AG09309 (cell line): ENCODE measurements at places on chromosomes 2 and 18.

DNA sequence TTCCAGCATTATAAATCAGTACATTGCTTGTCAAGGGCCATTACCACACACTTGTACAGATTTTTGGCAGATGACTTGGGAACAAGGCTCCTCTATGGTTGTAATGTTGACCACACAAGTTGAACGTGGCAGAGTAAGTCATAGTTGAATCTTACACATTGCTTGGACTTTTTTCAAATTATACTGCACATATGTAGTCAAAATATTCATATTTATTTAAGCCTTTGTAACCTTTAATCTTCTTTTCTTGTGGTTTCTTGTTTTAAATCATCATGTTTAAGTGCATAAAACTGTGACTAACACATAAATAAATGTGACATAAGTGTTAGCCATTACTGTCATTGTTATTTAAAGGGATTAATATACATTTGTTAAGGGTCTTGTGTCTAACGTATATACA is 52.1 kb upstream of the EPB41L5 start:
- DNase-seq: no peak

GRCh38 chr2:166632616-166633015 is 138.6 kb upstream of the SCN7A start:
- no peak for DNase-seq

DNA sequence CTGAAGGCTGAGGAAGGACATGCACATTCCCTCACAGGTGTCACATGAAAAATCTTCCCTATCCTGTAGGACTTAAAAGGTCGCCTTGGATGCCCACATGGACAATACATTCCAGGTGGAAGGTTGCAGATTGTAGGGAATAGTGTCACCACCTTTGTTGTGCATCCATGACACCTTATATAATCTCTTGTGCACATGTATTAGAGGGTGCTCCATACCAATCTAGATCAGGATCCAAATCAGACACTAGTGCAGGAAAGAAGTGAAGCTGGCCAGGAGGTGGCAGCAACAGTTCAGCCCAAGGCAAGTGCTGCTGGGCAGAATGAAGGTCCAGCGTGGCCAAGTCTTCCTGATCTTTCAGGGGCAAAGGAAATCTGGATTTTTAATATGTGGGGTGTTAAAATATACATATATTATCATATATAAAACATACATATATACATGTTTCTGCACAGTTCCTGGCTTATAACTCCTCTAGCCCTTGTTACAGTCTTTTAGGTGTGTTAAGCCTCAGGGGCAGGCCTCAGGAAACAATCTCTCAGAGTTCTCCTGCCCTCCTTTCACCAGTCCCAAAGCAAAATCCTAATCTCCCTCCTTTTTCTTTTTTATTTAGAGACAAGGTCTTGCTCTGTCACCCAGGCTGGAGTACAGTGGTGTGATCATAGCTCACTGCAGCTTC is 16.6 kb downstream of the NIF3L1 start:
- no peak for DNase-seq

DNA sequence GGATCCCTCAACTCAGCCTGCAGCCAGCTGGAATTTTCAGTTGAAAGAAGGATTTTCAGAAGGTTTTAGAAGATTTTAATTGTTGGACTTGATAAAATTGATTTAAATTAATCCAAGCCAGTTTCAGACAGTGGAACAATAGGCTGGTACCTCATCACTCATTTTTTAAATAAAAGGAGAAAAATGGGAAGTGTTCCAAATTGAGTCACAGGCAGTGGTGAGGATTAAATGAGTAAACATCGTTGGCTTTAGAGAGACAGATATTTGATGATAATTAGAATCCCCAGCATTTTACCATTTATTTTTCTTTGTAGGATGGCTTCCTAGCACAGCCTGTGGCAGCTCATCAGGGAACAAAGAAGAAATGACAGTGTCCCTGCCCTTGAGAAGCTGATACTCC is 7.4 kb downstream of the CXCR4 start:
- DNase-seq: no peak

DNA sequence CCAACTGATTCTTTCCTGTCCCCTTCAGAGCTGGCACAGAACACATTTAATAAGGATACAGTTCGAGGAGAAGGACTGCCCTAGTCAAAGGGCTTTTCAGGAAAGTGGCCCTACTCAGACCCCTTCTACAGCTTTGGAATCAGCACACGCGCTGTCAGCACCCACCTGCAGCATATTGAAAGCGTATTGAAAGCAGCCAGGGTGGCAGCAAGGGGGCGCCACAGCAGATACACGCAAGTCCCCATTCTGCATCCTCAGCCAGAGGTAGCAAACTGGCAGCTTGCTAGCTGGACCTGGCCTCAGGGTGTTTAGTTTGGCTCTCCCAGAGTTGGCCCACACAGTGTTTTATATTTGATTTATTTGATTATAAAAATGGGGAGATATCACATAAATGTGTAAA is 101.0 kb upstream of the NT5C1B start:
- no peak for DNase-seq

- DNase-seq: no peak
Measured at GRCh38 chr2:66430505-66431273, 4.2 kb upstream of the MEIS1 start.

DNA sequence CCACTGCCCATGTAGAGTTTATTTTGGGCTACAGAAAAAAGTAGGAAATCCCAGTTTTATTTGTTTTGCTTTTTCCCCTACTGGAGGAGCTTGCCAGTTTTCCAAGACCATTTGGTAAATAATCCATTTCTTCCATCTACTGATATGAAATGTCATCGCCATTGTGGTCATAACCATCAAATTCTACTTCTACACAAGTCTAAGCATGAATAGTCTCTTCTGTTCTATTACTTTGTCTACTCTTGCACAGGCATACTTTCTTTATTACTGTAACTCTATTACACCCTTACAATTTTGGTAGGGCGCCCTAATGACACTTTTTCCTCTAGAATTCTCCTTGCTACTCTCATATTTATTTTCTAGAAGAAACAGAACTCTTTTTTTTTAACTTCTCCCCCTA is 120.7 kb downstream of the ATAD2B start:
- no peak for DNase-seq

DNA sequence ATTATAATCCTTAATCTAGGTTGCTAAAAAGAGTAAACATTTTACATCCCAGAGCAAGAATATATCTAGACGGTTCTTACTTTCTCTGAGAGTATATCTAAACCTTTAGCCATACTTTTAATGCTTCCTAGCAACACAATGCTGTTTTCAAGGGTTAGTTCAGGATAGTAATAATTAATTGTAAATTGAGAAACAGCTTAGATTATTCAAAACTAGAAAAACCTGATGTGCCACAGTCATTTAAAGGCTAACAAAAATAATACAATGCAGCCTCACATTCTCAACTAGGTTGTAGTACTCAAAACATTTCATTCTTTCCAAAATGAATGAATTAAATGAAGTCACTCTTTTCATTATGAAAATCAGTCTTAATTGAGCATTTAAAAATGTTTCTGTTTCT is 103.2 kb upstream of the OTX1 start:
- DNase-seq: no peak

- DNase-seq: no peak
Measured at GRCh38 chr2:231640641-231641111, 48.0 kb downstream of the TEX44 start.

GRCh38 chr2:98459496-98460175 is 15.0 kb downstream of the INPP4A start:
- no peak for DNase-seq

DNA sequence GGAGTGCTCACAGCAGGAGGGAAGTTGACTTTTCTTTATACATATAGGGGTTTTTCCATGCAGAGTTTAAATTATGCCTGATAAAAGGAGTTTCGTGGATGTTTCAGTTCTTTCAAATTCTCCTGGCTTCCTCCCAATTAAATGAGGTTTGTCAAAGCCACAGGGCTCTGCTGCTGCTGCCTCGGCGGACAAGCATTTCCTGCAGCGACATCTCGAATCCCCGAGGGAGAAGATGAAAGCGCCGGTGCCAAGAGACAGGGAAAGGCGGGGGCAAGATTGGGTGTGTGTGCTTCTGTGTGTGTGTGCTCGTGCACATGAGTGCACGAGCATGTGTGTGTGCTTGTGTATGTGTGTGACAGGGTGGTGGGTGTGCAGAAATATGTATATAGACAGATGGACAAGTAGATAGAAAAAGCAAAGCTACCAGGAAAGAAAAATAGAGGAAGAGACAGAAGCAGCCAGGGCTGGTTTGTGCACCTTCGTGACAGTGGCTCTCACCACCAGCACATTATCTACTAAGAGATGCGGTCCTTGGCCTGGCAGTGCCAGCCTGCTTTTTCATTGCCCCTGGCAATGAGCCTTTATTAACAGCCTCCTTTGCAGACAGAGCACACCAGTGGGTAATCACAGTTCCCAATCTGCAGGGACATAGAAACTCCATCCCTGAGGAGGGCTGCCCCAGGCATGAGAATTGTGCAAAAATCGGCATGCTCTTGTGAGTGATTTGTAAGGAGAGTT is 76.2 kb downstream of the CDK15 start:
- DNase-seq: no peak

DNA sequence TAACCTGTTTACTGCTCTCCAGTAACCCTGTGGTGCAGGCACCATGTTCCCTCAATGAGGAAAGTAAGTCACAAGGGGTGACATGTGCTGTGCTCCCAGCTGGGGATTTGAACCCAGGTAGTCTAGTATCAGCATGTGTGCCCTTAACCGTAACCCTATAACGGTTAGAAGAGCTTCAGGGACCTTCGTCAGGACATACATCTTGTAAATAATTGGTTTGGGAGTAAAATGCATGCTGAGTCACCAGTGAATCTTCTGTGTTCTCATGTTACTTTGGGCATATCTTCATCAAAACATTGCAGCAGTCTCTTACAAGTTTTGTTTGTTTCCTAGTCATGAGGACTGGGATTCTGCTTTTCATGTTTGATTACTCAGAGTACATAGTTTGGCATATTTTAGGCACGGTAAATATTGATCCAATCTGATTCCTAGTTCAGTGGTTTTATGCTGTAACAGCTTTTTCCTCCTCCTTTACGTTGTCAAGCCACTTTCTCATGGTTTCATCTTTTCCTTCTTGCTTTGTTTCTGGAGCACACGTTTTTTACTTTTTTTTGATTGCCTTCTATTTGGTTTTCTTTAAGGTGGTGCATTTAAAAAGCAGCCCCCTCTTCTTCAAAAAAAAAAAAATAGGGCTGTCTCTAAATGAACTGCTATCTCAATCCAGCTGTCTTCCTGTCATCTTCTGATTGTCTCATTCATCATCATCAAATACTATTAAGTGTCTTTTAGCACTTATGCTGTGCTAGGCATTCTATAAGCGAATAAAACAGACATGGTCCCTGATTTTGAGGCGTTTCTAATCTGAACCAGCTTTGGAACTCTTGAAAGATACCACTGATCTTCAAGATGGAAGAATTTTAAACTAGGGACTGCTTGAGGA is 50.4 kb downstream of the CLIP4 start:
- DNase-seq: peak; percentile 39

DNA sequence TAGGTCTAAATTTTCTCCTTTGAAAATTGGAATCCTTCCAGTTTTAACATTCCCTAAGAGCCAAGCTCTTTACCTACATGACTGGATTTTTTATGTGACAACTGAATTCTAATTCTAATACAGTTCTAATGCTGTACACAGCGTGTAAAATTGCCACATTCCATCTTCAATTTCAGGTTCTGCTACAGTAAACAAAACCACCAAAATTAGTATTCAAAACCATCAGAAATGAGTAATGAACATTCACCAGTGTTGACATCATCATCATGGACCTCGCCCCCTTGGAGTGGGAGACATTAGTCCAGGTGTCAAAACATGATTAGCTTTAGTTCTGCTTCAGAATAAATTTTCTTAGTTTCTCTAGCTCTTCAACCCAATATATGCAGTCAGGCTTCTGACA is 133.6 kb downstream of the MBD2 start:
- DNase-seq: no peak

- DNase-seq: no peak
Measured at GRCh38 chr18:56460581-56460980, 177.8 kb downstream of the TXNL1 start.

- DNase-seq: no peak
Measured at GRCh38 chr2:112787729-112788393, 3.6 kb upstream of the IL1A start.

GRCh38 chr2:32289165-32289999 is 11.7 kb downstream of the YIPF4 start:
- DNase-seq: peak; percentile 23

- DNase-seq: no peak
Measured at GRCh38 chr2:223943561-223944008, 1.6 kb downstream of the WDFY1 start.

GRCh38 chr2:96528006-96528699 is 8.4 kb upstream of the ARID5A start:
- no peak for DNase-seq

- DNase-seq: peak; percentile 87
Measured at GRCh38 chr2:24304098-24304497, 56.2 kb downstream of the ITSN2 start.

DNA sequence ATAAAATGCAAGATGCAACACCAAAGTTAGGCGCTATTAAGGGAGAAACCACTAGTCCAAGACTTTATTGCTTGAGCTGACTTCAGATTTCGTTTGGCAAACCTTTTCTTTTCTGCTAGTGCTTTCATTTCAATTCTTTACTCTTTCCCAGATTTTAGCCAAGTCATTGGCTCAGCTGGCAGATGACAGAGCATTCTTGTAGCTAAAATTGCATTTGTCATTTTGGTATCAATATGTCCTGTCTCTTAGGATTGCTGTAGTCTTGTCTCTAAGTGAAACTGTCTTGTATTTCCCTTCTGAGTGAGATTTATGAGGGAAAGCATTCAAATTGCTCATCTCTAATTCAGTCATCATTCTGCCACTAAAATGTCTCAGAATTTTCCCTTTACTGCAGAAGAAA is 335.1 kb downstream of the METTL4 start:
- DNase-seq: no peak

DNA sequence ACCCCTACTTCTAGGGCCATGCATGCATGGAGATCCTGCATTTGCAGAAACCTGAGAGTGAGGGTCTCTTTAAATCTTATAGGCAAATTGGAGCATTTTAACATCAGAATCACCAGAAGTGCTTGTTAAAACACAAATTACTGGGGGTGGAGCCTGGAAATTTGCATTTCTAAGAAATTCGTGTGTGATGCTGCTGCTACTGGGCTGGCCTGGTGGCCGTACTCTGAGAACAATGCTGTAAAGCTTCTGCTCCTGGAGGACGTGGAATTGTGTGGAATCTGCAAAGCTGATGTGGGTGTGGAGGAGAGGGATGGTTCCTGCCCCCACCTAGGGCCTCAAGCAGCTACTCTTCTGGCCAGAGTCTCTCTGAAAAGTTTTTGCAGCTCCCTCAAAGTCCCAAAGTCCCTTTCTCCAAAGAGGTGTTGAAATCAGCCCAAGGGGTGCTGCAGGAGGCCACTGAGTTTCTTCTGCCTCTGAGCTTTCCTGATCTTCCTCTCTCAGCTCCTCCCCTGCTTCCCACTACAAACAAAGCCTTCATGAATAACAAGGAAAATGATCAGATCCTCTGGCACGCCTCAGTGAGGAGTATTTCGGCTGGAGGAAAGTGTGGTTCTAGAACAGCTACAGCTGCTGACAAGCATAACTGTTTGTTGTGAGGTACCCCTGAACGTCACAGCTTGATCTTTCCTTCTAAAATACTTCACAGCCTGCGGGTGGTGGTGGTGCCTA is 508.3 kb downstream of the CNTNAP5 start:
- DNase-seq: no peak
